CD14-positive monocyte (primary cell): ENCODE measurements at places on chromosomes 16 and 17.

GRCh38 chr17:12386225-12386624 lies 279.5 kb upstream of the MYOCD start:
- DNase-seq: no peak

- no peak for DNase-seq
Measured at GRCh38 chr17:40321961-40322357, 13.0 kb downstream of the RARA start.

DNA sequence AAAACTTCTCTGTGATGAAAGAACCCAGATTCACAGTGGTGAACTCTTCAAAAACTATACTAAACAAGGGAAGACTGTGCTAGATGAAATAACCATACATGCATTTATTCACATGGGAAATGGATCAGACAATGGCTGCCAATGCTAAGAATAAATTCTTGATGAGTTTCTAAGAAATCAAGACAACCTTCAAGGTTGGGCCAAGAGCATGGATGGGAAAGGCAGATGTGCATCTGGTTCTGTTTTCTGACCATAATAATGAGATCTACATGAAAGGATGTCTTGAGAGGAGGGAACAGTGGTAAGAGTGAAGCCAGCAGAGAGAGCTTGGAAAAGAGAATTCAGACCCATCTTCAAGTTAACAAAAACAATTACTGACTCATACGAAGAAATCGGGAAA lies 31.4 kb downstream of the ANKRD11 start:
- no peak for DNase-seq

- DNase-seq: no peak
Measured at GRCh38 chr17:5035315-5035714, at the start of gene SLC52A1. Gene SLC52A1, minus strand, starts transcription at chr17:5035426. Its CDS starts 820 bp downstream, at chr17:5034606.

- DNase-seq: no peak
Measured at GRCh38 chr17:81412490-81413093, 17.3 kb downstream of the BAHCC1 start.

DNA sequence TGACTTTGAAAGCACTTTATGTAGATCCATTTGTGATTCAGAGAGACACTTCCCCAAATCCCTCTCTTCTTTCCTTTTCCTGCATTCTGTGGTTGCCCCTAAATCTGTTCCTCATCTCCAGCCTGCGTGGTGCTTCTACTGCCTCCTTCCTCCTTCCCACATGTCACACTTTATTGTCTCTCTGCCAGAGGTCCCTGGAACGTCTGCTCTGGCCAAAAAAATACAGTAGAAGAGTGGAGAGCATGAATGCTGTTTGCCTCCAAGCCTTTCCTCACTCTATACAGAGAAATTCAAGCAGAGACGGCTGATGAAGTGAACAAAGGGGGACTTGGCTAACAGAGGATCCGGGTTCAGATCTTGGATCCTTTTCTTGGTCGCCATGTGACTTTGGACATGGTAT lies 22.8 kb upstream of the IRX3 start:
- no peak for DNase-seq

- DNase-seq: no peak
Measured at GRCh38 chr17:33968350-33969044, 286.6 kb upstream of the CCL2 start.

GRCh38 chr17:71801301-71801700 lies 319.5 kb upstream of the SOX9 start:
- no peak for DNase-seq

- no peak for DNase-seq
Measured at GRCh38 chr16:27952811-27953210, 110.7 kb downstream of the GSG1L start.

GRCh38 chr17:32870027-32870670 lies 6.8 kb downstream of the MYO1D start:
- no peak for DNase-seq

- DNase-seq: no peak
Measured at GRCh38 chr17:17551361-17551760, 40.1 kb downstream of the PEMT start.

GRCh38 chr16:59169168-59169567 lies 435.1 kb upstream of the GOT2 start:
- no peak for DNase-seq

GRCh38 chr16:4240624-4241023 lies 1.3 kb downstream of the SRL start:
- DNase-seq: no peak

GRCh38 chr17:81522491-81523401 lies 5.4 kb upstream of the FSCN2 start:
- peak; percentile 37 for DNase-seq

- DNase-seq: no peak
Measured at GRCh38 chr16:57603115-57604024, 25.1 kb upstream of the ADGRG1 start.

- DNase-seq: no peak
Measured at GRCh38 chr17:80968602-80969029, 23.0 kb upstream of the CHMP6 start.

DNA sequence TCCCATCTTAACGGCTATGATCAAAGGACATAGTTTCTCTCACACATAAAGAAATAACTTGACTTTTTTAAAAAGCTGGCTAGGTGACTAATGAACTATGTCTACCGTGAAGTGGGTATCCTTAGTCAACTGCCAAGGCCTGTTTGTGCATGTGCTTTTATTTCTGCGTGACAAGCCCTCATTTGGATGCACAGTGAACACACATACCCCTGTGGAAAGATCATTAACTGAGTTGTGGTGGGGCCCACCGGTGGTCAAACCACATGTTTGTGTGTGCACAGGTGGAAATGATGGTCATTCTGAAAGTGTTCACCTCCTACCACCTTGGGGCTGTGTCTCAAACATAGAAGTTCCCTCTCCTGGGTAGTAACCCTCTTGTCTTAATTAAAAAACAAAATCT lies 256.1 kb upstream of the SALL1 start:
- DNase-seq: no peak

GRCh38 chr16:17219991-17220390 lies 250.8 kb downstream of the XYLT1 start:
- DNase-seq: no peak

DNA sequence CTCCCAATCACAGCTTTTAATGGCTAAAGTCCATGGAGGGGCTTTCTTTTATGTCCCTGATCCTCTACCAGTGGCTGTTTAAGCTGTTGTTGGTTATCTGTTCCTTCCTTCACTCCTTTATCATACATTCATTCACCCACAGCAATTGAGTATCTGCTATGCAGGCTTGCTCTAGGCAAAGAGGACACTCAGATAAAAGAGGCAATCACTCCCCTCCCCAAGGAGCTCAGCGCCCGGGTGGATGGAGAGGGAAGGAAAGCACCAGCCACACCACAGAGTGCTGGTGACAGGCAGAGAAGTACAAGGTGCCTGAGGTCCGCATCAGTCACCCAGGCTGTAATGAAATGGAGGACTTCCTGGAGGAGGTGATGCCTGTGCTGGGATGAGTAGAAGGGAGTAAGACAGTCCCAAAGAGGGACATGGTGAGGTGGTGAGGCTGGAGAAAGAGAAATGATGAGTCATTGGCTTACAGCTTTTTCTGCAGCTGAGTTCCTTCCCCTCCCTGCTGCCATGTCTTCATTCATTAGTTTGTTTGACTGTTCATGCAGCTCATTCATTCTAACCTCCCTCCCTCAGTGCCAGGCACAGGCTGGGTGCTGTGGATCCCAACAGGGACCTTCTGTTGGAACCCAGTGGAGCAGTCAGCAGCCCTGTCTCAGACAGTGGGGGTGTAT lies 12.8 kb upstream of the NGFR start:
- peak; percentile 23 for DNase-seq

DNA sequence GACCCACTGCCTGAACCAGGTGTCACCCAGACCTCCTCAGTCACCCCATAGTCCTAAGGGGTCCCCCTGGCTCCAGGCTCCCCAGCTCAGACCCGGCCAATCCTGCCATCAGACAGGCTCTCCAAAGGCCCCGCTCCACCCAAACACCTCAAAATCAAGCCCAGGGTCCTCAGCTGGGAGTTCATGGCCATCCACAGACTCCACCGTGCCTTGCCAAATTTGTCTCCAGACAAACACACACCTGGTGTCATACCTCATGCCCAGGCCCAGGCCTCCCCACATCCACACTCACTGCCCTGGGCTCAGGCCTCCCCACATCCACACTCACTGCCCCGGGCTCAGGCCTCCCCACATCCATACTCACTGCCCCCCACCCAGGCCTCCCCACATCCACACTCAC lies 12.5 kb downstream of the RPH3AL start:
- DNase-seq: no peak

- DNase-seq: no peak
Measured at GRCh38 chr17:29179232-29180033, 765 bp downstream of the MYO18A start.

GRCh38 chr16:84967828-84968227 lies 43.5 kb downstream of the ZDHHC7 start:
- DNase-seq: no peak

DNA sequence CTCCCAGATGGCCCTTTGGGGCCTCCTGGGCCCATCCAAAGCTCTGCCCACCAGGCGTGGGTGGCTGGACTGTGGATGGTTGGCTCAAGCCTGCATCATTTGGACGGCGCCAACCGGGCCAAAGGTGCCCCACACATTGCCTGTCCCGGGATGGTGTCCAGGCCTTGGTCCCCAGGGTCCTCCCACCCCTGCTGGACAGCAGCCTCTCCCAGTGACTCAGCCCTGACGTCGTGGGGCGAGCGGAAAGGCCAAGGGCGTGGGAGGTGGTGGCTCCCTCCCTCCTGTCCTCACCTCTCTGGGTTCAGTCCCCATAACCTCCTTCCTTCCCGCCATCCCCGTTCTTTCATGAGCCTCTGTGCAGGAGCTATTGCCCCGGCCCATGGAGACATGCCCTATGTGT lies 42.1 kb upstream of the DLX4 start:
- DNase-seq: no peak

DNA sequence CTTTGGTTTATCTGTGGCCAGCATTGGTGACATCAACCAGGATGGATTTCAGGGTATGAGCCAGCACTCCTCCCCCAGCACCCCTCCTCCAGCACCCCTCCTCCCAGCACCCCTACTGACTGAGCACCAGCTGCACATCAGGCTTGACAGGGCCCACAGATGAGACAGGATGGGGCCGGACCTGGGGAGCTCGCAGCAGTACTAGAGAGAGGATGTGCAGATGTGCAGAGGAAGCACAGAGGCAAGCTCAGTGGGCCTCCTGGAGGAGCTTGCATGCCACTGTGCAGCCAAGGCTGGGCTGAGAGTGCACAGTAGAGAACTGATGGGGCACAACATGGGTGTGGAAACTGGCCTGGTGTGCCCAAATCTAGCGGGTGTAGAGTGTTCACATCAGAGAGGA lies 16.2 kb downstream of the ITGA3 start:
- no peak for DNase-seq

DNA sequence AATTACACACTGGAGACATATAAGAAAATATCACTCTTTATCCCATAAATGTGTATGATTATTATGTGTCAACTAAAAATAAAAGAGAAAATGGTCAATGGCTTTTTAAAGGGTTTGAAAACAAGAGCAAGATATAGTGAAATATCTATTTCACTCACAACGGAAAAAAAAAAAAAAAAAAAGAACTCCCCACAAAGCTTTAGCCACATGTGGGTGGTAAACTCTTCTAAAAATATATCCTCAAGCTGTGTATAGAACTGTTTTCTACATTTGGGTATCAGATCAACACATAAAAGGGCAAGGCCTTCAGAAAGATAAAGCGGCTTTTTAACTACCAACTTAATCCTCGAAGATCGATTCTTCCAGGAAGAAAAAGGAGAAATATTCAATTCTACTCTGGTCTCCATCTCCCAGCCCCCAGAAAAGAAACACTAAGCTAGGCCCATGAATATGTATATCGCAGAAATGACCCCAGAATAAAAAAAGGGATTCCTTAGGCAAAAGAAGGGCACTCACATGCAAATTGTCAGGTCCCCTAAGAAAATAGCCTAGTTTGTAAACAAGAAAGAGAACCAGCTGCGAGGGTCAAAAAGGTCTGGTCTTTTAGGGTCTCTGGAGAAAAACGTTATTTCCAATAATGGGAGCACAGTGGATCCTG lies 4.4 kb downstream of the LITAF start:
- DNase-seq: no peak

DNA sequence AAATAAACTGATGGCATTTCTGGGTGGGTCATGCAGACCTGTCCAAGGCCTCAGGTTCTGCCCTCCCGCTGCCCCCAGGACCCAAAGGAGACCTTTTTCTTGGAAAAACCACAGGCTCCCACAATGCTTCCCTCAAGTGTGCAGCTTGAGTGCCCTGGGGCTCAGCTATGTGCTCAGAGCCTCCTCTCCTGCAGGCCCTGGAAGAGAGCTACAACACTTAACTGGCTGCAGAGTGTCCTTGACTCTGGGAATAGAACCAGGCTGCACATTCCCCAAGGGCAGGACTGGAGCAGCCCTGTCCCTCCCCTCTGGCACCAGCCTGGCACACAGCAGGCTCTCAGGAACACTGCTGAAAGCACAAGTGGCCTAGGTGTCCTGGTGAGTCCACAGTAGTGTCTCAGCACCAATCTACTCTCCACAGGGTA lies 4.8 kb upstream of the SREBF1 start:
- no peak for DNase-seq

DNA sequence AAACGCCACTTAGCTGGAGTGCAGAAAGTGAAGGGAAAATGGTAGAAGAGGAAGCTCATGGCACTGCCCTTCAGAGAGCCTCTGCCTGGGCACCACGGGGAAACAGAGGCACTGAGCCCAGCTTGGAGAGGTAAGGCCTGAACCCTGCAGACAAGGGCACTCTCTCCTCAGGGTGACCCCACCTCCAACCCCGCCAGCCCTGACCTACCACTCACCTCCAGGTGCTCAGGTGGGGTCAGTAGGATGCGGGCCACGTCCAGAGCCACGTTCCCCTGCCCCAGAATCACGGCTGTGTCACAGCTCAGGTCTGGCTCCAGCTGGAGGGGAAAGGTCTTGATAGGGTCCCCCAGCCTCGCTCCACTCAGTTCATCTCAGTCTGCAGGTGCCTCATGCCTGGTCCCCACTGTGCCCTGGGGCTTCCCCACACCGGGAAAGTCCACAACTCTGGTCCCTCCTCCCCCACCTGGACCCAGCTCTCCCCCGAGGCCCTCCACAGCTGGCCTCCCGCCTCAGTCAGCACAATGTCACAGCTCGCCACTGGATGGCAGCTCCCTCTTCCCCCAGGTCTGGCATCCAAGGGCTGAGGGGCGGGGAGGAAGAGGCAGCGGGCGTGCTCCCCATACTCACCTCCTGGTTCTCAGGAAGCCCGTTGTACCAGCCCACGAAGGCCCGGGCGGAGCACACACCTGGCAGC lies 6.0 kb upstream of the GRIN2C start:
- DNase-seq: no peak

- no peak for DNase-seq
Measured at GRCh38 chr17:43820759-43821158, 12.2 kb downstream of the MPP3 start.

GRCh38 chr17:71855010-71855409 lies 265.8 kb upstream of the SOX9 start:
- no peak for DNase-seq
